ENCODE measurements at places on chromosomes 13 and 19.

DNA sequence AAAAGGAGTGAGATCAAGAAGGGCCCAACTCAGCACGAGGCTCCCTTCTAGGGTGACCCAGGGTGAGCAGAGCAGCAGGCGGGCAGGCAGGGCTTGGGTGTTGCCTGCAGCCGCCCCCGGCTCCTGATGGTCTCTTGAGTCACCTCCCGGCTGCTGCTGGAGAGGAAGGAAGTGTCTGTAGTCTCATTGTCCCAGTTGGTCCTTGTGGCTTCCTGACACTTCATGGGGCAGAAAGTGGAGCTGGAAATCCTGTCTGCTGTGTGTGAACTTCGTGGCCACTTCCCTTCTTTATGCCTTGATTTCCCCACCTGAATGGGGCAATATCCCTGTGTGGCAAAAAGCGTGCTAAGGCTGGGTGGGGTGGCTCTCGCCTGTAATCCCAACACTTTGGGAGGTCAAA lies 2.5 kb downstream of the MAP1S start:
- no peak for DNase-seq

GRCh38 chr13:45055902-45056648 lies 64.2 kb upstream of the GTF2F2 start:
- DNase-seq, result no peak

DNA sequence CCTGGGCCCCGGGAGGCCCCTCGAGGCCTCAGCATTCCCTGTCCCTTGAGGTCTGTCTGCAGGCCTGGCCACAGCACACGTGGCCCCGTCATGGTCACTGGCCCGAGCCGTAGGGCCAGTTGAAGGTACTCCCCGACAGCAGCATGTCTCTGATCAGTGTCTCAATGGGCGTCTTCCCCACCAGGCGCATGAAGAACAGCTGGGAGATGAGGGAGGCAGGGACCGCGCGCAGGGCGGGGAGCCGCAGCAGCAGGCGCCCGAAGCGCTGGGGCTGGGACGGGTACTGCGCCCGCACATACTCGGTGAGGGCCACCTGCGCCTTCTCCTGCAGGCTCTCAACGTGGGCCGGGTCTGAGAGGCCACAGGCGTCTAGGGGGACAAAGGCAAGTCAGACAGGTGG lies 6.2 kb downstream of the OCEL1 start:
- no peak for DNase-seq

GRCh38 chr13:30880151-30880855 lies 25.8 kb upstream of the MEDAG start:
- DNase-seq, result no peak

- DNase-seq, result no peak
Measured at GRCh38 chr19:46554161-46554560, 47.0 kb upstream of the CALM3 start.

- DNase-seq, result no peak
Measured at GRCh38 chr19:45884682-45885555, 1.0 kb downstream of the IRF2BP1 start.

Measured in GM12878 (cell line).